ELR (cell line): ENCODE measurements at places on chromosomes 7 and 10.

- DNase-seq, result no peak
These were observed 65.4 kb downstream of the ZNF467 start for GRCh38 chr7:149708026-149708425.

- DNase-seq, result peak; percentile 2
These were observed 212.7 kb upstream of the ZNF804B start for GRCh38 chr7:88546808-88547207.

- no peak for DNase-seq
These were observed 54.3 kb downstream of the GDI2 start for GRCh38 chr10:5758927-5759326.

DNA sequence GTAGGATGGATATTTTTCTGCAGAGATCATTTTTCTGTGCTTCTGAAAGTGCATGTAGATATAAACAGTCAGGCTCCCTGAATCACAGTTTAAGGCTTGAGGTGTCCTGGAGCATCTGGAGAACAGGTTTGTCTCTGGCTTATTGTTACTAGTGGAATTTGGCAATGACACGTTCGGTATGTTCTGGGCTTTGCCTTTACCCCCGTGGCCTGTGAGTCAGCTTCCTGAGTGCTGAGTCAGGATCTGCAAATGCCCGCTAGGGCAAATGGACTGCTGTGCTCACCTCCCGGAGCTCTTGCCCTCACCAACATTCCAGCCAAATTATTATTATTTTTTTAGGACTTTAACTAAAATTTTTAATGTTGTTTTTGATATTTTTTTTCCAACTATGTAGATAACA lies 192.5 kb upstream of the PRSS1 start:
- peak; percentile 98 for DNase-seq

DNA sequence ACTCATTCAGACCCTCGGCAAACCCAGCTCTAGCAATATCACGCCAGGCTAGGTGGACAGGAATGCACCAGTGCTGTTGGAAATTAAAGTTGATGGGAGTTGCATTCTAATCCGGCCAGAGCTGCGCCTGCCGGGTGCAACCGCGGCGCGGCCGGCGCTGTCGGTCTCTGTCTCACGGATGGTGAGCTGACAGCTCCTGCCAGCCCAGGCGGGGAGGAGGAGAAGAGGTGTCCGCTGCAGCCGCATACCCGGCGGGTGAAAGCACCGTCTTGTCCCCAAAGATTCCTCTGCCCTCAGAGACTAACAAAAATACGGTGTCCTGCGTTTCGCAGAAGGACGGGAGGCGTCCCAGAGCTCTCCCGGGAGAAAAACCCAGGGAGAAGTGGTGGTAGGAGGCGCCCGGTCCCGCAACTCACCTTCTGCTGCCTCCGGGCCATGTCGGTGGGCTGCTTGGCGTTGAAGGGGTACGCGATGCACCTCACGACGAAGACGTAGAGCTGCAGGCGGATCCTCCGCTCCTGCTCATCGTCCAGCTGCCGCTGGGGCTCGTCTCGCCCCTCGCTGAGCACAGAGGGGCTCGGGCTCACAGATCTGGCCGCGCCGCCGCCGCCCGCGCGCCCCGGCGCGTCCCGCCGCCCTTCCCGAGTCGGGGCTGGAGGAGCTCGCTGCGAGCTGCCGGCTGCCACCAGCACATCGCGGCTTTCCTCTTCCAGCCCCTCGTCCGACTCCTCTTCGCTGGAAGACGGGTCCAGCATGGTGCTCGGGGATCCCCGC lies 490 bp downstream of the CADPS2 start:
- peak; percentile 7 for DNase-seq

- no peak for DNase-seq
These were observed 40.6 kb upstream of the CNPY1 start for GRCh38 chr7:155586843-155587440.

- no peak for DNase-seq
These were observed 13.4 kb downstream of the NIPSNAP2 start for GRCh38 chr7:55977831-55978230.

DNA sequence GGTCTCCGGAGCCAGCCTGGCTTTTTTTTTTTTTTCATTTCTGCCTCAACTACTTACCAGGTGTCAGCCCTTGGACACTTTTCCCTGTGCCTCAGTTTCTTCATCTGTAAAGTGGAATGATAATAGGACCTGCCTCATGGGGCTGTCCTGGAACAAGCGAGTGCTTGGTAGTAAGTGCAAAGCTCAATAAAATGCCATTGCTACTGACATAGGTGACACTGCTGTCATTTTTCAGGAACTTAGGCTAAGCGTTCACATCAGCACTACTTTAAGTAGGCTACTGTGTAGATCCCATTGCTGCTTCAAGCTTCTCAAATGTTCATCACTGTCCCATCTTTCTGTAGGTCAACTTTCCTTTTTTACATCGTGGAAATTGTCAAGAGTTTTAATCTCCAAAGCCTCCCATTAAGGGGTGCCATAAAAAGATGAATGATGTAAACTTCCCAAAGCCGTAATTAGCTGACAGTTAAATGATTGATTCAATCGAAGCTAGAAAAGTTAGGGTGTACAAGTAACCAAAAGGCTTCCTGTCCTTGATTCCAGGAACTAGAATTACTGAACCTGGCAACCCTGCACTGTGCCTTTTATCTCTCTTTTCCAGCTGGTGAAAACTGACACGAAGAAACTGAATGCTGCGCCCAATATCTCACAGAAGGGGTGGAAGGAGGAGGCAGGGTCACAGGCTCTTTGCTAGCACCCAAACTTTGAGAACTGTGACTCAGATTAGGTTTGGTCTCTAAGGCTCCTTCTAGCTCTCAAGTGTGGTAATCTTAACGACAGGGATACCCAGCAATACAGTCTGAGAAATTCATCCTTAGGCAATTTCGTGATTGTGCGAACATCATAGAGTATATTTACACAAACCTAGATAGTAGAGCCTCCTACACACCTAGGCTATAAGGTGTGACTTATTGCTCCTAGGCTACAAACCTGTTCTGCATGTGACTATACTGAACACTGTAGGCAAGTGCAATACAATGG lies 861 bp upstream of the USP6NL start:
- DNase-seq, result no peak

GRCh38 chr7:114822844-114823243 lies 99.0 kb upstream of the MDFIC start:
- DNase-seq, result no peak

DNA sequence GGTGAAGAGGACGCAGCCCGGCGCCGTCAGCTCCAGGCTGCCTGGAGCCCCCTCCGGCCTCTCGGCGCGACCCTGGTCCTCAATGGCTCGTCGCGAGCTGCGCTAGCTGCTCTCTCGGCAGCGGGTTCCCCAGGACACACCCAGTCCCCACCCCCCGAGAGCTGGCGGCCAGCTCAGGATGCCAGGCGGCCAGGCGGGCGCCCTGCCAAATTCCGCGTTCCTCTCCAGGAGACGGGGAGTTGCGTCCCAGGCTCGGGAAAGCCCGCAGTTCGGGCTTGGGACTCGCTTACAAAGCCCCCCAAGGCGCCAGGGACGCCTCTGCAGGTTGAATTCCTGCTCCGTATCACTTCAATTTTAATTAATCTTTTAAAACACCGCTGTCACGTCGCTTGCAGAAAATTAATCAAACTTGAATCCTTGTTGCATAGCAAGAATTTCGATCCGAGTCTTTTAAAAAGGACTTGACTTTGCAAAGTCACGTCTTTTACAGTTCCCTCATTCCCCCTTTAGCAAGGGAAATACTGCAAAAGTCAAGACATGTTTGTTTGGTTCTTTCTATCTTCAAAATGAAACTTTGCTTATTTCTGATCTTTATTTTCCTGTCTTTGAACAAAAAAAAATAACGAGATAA lies 28.2 kb downstream of the SKIDA1 start:
- DNase-seq, result peak; percentile 87

GRCh38 chr7:66326501-66327215 lies 121.5 kb downstream of the TPST1 start:
- peak; percentile 59 for DNase-seq

- no peak for DNase-seq
These were observed 144.5 kb upstream of the NFE2L3 start for GRCh38 chr7:26007510-26007909.

DNA sequence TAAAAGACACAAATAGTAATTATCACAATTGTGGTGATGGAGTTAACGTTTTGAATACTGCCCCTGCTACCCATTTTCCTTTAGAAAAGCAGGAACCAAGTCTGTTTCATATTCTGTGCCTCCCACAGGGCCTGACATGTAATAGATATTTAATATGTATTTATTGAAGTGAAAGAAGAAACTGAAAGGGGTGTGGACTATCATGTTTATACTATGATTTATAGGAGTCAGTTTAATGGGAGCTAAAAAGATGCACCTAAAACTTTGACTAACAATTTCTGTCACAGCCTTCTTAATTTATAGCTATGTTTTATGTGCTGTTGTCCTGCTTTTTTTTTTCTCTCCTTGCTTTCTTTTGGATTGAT lies 24.1 kb upstream of the BHLHA15 start:
- DNase-seq, result no peak

DNA sequence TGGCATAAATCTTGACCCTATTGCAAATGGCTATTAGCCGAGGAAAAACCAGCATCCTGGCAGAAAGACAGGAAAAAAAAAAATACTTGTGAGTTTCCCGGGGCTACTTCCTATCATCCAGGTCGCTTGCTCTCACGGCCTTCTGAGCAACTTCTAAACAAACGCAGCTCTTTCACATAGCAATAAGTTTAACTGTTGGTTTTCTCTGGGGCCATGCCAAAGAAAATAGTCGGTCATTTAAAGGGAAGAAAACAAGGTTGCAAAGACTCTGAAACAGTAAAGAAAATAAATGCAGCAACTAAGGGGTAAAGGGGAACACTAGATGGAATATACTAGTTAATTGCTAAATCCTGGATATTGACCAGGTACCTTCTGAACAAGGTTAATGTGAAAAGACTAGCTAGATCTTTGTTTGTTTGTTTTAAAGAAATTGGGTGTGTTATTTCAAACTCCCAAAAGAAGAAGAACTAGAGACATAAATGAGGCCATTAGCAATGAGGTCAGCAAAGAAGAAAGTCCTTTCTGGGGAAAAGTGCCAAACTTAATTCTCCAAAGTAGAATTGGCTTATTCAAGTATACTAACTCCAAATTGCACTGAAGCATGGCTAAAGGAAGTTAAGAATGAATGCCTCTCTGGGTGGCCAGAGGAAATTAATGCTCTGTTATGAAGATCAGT lies 54.2 kb downstream of the SLC39A12 start:
- DNase-seq, result peak; percentile 75

- no peak for DNase-seq
These were observed 16.5 kb downstream of the MRLN start for GRCh38 chr10:59736749-59737148.

- DNase-seq, result no peak
These were observed 35.4 kb downstream of the CTTNBP2 start for GRCh38 chr7:117837841-117838240.

- peak; percentile 55 for DNase-seq
These were observed 123.5 kb downstream of the ADCY1 start for GRCh38 chr7:45697576-45698136.

DNA sequence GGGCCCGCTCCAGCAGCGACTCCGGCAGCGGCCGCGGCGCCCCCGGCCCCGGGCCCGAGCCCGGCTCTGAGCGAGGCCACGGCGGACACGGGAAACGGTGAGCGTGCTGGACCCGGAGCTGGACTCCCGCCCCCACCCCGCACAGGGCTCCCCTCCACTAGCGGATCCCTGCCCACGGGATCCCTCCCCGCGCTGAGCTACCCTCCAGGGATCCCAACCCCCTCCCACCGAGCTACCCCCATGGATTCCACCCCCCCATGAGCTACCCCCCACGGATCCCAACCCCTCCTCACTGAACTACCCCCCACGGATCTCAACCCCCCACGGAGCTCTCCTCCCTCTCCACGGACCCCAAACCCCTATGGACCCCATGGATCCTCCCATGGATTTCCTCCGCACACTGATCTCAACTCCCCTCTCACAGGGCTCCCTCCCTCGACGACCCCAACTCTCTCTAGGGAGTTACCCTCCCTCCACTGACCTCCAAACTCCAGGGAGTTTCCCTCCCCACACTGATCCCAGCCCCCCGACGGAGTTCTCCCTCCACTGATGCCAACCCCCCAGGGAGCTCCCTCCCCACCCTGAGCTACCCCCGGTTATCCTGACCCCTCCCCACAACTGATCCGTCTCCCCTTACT lies 20.6 kb upstream of the HSPB1 start:
- DNase-seq, result no peak

- no peak for DNase-seq
These were observed 364.1 kb downstream of the GATA3 start for GRCh38 chr10:8418631-8419030.

- no peak for DNase-seq
These were observed 132.4 kb upstream of the RHEB start for GRCh38 chr7:151652111-151652510.

DNA sequence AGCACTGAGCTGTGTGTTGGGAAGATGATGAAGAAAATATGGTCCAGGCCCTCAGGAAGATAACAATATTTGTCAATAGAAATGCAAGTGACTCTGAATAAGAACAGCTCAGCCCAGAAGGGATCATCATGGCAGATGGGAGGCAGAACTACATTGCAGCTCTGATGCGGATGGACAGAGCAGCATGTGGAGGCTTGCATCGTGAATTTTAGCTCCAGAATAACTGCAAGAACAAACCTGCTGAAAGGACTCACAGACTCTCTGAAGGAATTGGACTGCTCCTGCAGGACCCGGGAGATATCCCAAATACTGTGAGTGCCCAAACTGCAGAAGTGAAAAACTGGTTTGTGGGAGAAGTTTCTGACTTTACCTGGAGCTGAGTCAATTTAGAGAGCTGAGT lies 80.6 kb upstream of the LAMB4 start:
- no peak for DNase-seq

DNA sequence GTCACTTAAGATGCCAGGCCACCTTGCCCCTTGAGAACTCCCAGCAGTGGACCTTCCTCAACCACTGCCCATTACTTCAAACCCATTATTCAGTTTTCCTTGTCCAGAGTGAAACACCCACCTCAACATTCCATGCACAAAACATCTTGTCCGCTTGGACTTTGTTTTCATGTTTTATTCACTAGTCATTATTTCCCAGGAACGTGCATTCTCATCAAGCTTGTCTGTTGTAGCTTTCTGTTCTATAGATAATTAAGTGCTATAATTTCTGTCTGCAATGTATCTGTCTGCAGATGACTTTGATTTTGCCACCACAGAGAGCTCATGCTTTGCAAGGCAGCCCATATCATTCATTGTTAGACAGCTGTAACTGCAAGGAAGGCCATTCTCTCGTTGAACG lies 117.4 kb downstream of the RAB18 start:
- no peak for DNase-seq
